ENCODE measurements at places on chromosomes 4 and X.

DNA sequence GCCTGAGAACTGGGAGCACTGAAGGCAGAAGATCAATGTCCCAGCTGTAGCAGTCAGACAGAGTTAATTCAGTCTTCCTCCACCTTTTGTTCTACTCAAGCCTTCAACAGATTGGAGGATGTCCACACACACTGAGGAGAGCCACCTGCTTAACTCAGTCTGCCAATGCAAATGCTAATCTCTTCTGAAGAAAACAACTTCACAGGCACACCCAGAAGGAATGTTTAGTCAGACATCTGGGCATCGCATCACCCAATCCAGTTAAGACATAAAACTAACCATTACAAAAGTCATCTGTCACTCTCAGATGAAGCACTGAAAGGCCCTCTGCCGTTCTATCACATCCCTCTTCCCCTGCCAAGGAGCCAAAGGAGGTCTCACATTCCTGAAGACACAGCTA is 173.7 kb downstream of the CENPC start:
- no peak for DNase-seq

DNA sequence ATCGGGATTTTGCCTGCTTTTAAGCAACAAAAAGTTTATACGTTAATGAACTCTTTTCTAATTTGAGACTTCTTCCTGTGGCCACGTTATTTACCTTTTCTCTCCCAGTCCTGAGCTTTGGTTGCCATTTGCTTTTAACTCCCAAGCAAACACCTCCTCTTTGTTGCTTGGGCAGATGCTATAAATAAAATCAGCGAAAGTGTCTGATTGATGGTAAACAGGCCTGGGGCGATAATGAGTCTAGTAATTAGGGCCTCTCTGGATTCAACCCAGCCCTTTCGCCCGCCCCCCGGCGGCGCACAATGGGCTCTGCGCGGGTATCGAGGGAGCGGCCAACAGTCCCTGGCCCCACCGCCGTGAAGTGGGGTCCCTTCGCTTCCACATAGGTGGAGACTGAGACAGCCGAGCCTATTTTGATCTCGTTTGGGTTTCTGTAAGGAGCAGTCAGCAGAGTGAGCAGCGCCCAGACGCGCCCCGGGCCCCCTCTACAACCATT is 790 bp downstream of the CLGN start:
- no peak for DNase-seq

DNA sequence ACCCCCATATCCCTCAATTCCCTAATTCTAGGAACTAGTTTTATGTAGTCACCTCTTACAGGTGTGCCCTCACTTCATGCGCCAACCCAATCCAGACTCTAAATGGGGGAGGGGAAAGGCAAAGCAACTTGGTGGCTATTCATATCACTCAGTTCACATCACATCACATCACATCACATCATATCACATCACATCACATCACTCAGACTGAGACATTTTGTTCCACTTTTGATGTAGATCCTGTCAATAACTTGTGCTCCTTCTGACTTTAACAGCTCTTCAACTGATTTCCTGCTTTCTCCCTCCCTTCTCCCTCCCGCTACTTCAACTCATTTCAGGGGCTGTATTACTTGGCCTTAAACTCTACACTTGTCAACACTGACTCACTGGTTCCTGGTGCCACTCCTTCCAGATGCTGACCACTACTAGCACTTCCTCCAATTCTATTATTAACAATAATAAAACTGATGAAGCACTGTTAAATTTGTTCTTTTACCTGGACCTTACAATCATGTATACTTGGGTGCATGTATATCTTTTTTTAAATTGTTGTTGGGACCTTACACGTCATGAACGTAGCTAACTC is 29.1 kb upstream of the PLS3 start:
- no peak for DNase-seq

- DNase-seq = peak; percentile 11
Observed at GRCh38 chr4:8643986-8644385, 51.4 kb downstream of the CPZ start.

DNA sequence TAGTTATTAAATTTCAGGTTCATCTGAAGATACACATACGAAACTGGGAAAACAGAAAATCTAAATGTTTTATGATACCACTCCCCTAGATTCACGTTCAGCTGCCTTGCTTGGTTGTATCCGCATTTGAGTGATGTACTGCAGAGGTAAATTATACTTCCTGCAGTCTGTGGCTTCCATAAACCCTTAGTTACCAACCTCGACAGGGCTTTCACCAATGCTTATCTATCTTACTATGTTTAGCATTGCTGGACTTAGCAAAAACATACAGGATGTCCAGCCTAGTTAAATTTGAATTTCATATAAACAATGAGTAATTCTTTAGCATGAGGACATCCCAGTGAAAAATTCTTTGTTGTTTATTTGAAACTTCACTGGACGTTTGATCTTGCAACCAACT is 108.8 kb downstream of the TMA16 start:
- no peak for DNase-seq

GRCh38 chrX:8748855-8749254 is 16.9 kb upstream of the ANOS1 start:
- no peak for DNase-seq

- no peak for DNase-seq
Observed at GRCh38 chr4:123783151-123783790, 386.7 kb downstream of the SPRY1 start.

DNA sequence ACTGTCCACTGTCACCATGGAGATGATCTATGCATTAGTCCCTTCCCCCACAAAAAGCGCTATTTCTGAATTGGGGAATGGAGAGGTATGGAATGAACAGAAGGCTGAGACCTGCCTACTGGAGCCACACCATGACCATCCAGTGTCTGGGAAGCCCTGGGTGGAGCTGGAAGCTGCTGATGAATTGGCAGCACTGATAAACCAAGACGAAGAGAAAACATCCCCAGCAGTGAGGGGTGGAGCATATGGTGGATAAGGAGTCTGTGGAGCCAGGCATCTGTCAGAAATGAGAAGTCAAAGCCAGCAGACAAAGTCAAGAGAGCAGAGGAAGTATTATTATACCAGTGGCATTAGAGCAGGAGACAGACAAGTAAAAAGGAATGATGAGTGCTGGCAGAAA is 13.2 kb downstream of the CC2D2A start:
- no peak for DNase-seq

GRCh38 chrX:133482056-133482952 is 67.0 kb upstream of the GPC4 start:
- DNase-seq = no peak

- no peak for DNase-seq
Observed at GRCh38 chrX:320126-320783, 1.7 kb upstream of the GTPBP6 start.

GRCh38 chr4:144818136-144818535 is 172.2 kb downstream of the HHIP start:
- no peak for DNase-seq

- no peak for DNase-seq
Observed at GRCh38 chrX:21989384-21989783, 42.7 kb upstream of the PHEX start.

- DNase-seq = no peak
Observed at GRCh38 chrX:131783555-131784308, 239.4 kb upstream of the STK26 start.

- DNase-seq = no peak
Observed at GRCh38 chrX:149497626-149498025, 7.5 kb downstream of the IDS start.

DNA sequence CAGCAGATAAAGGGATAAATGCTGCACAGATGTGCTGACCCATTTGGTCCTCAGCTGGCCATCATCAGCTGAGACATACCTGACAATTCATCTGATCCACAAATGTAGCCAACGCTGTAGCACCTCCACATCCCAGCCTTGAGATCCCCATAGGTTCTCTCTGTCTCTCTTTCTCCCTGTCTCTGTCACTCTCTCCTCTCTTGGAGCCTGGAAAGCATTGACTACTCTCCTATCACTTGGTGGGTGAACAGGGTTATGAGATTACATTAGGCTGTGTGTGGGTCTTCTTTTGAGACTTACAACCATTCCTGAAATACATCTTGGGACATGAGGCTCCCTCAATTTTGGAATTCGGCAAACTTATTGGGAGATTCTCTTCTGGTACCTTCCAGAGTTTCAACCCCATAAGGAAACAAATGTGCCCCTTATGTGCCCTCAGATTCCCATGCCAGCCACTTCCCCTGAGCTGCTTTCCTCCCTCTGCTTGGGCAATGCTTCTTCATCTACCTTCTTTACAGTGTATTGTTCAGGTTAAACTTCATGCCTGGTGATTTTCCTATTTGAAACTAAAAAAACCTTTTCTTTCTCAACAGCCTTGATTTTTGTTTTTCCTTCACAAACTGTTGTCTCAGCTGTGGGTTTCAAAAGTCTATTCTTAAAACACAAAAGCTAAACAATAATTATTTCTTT is 29.1 kb upstream of the FGF2 start:
- no peak for DNase-seq

GRCh38 chr4:125594056-125594602 is 279.4 kb downstream of the FAT4 start:
- no peak for DNase-seq

GRCh38 chr4:16265820-16266219 is 39.5 kb upstream of the TAPT1 start:
- DNase-seq = no peak

- DNase-seq = no peak
Observed at GRCh38 chrX:77442728-77443127, 4.5 kb upstream of the FGF16 start.

GRCh38 chrX:41875142-41875541 is 48.2 kb downstream of the CASK start:
- no peak for DNase-seq

- DNase-seq = peak; percentile 56
Observed at GRCh38 chrX:152926279-152926678, 28.4 kb downstream of the ZNF185 start.

GRCh38 chr4:86835677-86836076 is 13.5 kb downstream of the SLC10A6 start:
- no peak for DNase-seq

GRCh38 chr4:26356081-26356501 is 35.3 kb downstream of the RBPJ start:
- DNase-seq = no peak

GRCh38 chrX:154441984-154442707 is 1.8 kb upstream of the FAM50A start:
- DNase-seq = no peak

GRCh38 chr4:82774711-82775171 is 23.9 kb downstream of the SCD5 start:
- DNase-seq = no peak

GRCh38 chrX:24963823-24964222 is 51.9 kb downstream of the ARX start:
- DNase-seq = no peak

DNA sequence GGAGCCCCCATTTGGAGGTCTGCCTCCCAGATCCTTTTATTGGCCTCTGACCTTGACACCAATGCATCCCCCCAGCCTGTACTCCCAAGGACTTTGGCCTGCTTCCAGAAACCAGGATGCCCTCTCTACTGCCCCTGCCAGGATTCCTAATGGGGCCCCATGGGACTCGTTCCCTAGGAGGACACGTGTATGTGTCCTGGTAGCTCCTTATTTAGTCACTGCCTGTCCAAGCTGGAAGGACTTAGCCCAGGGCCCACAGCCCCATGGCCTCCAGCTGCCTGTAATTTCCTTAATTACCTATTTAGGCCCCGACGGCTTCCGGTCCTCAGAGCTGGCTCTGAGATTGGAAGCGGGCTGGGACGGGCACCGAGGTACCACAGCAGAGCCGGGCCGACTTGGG is 9.4 kb downstream of the ATP2B3 start:
- no peak for DNase-seq

- DNase-seq = no peak
Observed at GRCh38 chrX:39601231-39602177, 496.3 kb downstream of the BCOR start.

GRCh38 chr4:59387759-59388758 is 1812.1 kb upstream of the ADGRL3 start:
- DNase-seq = no peak

DNA sequence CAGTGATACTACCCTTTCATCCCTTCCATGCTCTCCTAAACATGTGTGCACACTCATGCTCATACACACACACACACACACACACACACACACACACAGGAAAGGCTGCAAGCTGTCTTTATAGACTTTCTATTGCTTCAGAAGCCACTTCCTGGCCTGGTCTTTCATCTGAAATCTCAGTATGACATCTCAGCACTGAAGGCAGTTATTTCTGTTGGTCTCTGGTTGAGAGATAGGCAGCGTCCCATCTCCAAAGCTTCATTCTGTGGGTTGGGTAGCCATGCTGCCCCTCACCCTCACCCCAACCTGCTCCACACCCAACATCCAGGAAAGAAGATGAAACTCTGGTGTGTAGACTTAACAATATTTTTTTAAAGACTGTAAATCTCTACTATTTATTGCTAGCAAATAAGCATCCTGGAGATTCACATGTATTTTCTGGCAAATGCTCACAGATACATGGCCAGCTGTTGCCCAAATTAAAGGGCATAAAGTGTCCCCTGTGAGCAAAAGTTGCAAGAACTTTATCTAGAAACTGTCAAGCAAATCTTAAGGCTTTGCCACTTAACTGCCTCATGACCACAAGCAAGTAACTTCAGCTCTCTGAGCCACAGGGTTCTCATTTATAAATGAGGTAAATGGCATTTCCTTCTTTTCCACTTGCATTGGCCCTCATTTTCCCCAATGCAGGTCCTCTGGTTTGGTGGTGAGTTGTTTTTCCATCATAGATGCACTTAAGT is 189.8 kb upstream of the AFF2 start:
- DNase-seq = peak; percentile 40

GRCh38 chrX:103549916-103550315 is 30.6 kb upstream of the RAB40A start:
- DNase-seq = no peak

DNA sequence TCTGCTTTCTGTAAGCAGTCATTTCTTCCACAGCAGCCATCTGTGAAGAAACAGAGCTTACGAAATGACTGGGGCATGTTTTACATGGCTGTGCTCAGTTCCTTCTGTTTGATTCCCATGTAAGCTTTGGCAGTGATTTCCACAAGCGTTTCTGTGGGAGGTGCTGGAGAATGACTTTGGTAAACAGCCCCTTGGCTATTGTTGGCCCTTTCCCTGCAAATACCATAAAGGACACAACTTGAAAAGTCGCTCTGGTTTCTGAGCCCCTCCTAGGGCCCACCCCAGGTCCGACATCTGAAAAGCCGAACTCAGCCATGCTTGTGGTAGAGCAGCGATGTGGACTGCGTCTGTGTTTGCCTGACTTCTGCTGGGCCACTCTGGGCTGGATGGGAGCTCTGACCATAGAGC is 3.7 kb downstream of the LIMCH1 start:
- no peak for DNase-seq

DNA sequence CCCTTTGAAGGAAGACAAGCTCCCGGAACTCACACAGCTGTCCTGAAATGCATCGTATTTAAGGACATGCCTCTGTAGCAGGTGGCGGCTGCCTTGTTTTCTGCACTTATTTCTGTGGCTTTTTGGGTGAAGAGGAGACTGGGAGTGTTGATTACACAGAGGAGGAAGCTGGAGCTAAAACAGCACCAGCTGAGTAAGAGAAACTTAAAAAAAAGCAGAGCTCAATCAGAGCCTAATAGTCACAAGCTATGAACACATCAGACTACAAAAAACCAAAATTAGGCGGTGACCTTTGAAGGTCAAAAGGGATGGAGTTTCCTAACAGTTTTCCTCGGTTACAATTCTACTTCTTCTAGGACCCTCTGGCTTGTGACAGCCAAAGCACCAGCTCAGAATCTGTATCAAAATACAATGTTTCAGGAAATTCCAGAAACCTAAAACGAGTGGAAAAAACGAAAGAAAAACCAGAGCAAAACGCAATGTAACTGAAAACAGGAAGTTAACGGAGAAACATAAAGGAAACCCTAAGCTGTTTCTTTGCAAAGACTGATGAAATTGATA is 13.5 kb downstream of the PRKX start:
- no peak for DNase-seq

- no peak for DNase-seq
Observed at GRCh38 chrX:152925835-152926234, 28.0 kb downstream of the ZNF185 start.

All from activated naive CD4-positive, alpha-beta T cell treated with anti-CD3 and anti-CD28 coated beads, Interleukin-2, amount 50 U/mL, for 72 hours (primary cell).